ENCODE measurements at places on chromosomes 2 and 18.

GRCh38 chr2:101157272-101157671, 6.1 kb upstream of the TBC1D8 start:
- no peak overlapping the region for H3K4me3 ChIP-seq
- H3K27ac ChIP-seq: no peak overlapping the region
- H3K27me3 ChIP-seq: no peaks in the 10 kb centered on the region
- no peak for DNase-seq
- H3K4me1 ChIP-seq: peaks cover 6% of the 10 kb centered on the region

- peak; percentile 51 for DNase-seq
- peaks cover 22% of the 10 kb centered on the region for H3K4me1 ChIP-seq
- no peaks in the 10 kb centered on the region for H3K36me3 ChIP-seq
- peak overlapping the region; percentile 55 for H3K27ac ChIP-seq
- H3K4me3 ChIP-seq: peak overlapping the region; percentile 69
These were observed 125.7 kb downstream of the HDAC4 start for GRCh38 chr2:239275044-239275685.

GRCh38 chr2:102137138-102137537, 5.4 kb upstream of the IL1R1 start:
- H3K4me3 ChIP-seq: no peak overlapping the region
- peaks cover 7% of the 10 kb centered on the region for H3K27me3 ChIP-seq
- DNase-seq: no peak

DNA sequence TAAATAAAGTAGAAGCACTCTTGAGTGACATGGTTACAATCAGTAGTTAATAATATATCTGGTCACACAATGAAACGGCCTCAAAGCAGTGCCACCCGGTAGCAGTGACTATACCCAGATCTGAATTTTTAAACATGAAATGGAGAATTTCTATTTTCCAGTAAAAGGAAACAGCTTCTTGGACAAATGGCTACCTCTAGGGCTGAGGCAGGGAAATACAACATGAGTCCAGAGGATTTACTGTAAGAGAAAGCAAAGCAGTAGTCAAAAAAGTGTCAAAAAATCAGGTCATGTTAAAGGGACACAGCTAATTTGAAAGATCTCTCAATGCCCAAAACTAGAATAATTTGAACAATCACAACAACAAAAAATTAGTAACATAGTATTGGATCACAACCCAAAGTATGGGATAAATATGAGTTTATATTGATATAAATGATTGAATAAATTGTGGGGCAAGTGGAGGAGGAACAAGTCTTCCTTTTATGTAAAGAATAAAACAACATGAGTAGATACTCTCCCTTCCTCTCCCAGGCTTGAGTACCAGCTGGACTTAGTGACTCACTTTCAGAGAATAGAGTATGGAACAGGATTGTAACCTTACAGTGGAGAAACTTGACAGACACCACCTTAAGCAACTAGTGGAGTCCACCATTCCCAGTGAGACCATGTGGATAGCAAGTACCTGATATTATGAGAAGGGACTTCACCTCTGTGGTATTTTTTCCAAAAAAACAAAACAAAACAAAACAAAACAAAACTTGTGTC, 180.8 kb downstream of the MBD2 start:
- H3K4me3 ChIP-seq: no peak overlapping the region
- peaks cover 7% of the 10 kb centered on the region for H3K27me3 ChIP-seq
- no peaks in the 10 kb centered on the region for H3K36me3 ChIP-seq

- H3K4me3 ChIP-seq: no peak overlapping the region
- peaks cover 14% of the 10 kb centered on the region for H3K27me3 ChIP-seq
- no peaks in the 10 kb centered on the region for H3K4me1 ChIP-seq
- no peak for DNase-seq
These were observed 149.5 kb downstream of the SPP2 start for GRCh38 chr2:234199996-234200395.

DNA sequence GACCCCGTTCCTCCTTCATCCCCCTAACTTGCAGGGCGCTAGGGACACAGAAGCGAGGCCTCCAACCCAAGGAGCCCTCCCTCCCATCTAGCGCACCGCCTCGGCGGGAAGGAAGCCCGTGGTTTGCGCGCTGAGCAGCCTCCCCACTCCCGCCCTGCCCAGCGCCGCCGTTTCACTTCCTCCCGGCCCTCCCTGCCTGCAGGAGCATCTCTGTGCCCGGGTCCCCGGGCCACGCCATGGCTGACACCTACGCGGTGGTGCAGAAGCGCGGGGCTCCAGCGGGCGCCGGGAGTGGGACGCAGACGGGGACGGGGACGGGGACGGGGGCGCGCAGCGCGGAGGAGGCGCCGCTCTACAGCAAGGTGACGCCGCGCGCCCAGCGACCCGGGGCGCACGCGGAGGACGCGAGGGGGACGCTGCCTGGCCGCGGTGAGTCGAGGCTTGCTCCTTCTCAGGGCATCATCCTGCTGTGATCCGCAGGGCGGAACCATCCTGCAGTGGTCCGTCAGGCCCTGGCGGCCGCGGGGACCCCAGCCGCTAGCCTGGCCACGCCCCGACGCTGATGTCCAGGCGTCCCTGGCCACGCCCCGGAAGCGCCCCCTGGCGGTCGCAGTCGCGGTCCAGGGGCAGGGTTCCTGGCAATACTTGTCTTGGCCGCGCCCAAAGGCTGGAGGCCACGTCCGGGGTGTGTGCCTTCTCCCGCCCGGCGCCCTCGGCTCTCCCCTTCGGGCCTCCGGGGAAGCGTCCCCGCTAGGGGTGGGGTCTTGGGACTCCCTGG, 16.4 kb downstream of the PTPN18 start:
- H3K4me1 ChIP-seq: peaks cover 56% of the 10 kb centered on the region
- H3K27ac ChIP-seq: peak overlapping the region; percentile 93
- H3K36me3 ChIP-seq: peaks cover 17% of the 10 kb centered on the region
- H3K4me3 ChIP-seq: peak overlapping the region; percentile 94
- no peaks in the 10 kb centered on the region for H3K27me3 ChIP-seq
- peak; percentile 71 for DNase-seq

GRCh38 chr2:88168386-88168785, 1.8 kb upstream of the THNSL2 start:
- H3K27ac ChIP-seq: no peak overlapping the region
- H3K4me1 ChIP-seq: peaks cover 9% of the 10 kb centered on the region
- H3K4me3 ChIP-seq: no peak overlapping the region
- H3K36me3 ChIP-seq: no peaks in the 10 kb centered on the region
- H3K27me3 ChIP-seq: no peaks in the 10 kb centered on the region

GRCh38 chr2:210421916-210422315, 54.6 kb downstream of the LANCL1 start:
- H3K4me3 ChIP-seq: no peak overlapping the region
- H3K36me3 ChIP-seq: peaks cover 7% of the 10 kb centered on the region
- no peaks in the 10 kb centered on the region for H3K4me1 ChIP-seq
- no peak overlapping the region for H3K27ac ChIP-seq

GRCh38 chr18:61085761-61086160, 247.5 kb upstream of the CDH20 start:
- H3K36me3 ChIP-seq: no peaks in the 10 kb centered on the region
- no peaks in the 10 kb centered on the region for H3K27me3 ChIP-seq
- H3K4me1 ChIP-seq: peaks cover 2% of the 10 kb centered on the region
- no peak overlapping the region for H3K4me3 ChIP-seq
- no peak for DNase-seq

DNA sequence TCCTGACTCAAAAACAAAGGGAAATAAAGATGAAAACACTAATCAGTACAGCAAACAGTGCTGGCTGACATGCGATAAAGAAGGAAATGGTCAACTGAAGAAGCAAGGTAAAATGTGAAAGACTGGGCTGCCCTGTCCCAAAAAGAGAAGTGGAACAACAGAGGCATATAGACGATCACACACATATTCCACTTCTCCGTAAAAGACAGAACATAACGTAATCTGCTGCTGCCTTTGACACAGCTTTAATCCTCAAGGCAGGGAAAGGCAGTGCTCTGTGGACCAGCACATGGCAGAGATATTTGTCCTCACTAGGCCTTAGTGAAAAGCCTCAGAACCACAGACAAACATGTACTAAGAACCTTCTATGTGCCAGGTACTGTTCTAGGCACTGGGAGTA, 24.3 kb upstream of the REL start:
- peaks cover 26% of the 10 kb centered on the region for H3K4me1 ChIP-seq
- no peaks in the 10 kb centered on the region for H3K27me3 ChIP-seq
- H3K36me3 ChIP-seq: peaks cover 1% of the 10 kb centered on the region
- DNase-seq: no peak

GRCh38 chr2:17540813-17541530, 476 bp downstream of the VSNL1 start:
- peak overlapping the region; percentile 48 for H3K4me3 ChIP-seq
- no peaks in the 10 kb centered on the region for H3K36me3 ChIP-seq
- H3K27me3 ChIP-seq: peaks cover 29% of the 10 kb centered on the region
- H3K27ac ChIP-seq: no peak overlapping the region

- H3K36me3 ChIP-seq: no peaks in the 10 kb centered on the region
- no peak overlapping the region for H3K4me3 ChIP-seq
- no peak for DNase-seq
- no peak overlapping the region for H3K27ac ChIP-seq
- no peaks in the 10 kb centered on the region for H3K4me1 ChIP-seq
These were observed 97.8 kb upstream of the AQP4 start for GRCh38 chr18:26963292-26963691.

GRCh38 chr2:216086207-216086893, 4.6 kb downstream of the TMEM169 start:
- peaks cover 25% of the 10 kb centered on the region for H3K4me1 ChIP-seq
- H3K36me3 ChIP-seq: peaks cover 3% of the 10 kb centered on the region
- no peak overlapping the region for H3K4me3 ChIP-seq
- no peaks in the 10 kb centered on the region for H3K27me3 ChIP-seq
- DNase-seq: no peak
- H3K27ac ChIP-seq: no peak overlapping the region
